Cerebellar nuclear complex (tissue), 1 donor: ENCODE measurements at places on chromosomes 2 and 18.

- DNase-seq: no peak
Measured at GRCh38 chr2:144409241-144409640, 110.7 kb downstream of the ZEB2 start.

DNA sequence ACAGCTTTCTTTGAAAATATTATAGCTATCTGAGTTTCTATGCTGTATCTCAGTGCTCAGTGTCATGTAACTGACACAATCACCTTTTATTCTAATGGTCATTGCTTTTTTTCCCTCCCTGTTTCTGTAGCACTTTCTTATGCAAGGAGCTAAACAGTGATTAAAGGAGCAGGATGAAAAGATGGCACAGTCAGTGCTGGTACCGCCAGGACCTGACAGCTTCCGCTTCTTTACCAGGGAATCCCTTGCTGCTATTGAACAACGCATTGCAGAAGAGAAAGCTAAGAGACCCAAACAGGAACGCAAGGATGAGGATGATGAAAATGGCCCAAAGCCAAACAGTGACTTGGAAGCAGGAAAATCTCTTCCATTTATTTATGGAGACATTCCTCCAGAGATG, 56.4 kb downstream of the SCN2A start:
- no peak for DNase-seq

DNA sequence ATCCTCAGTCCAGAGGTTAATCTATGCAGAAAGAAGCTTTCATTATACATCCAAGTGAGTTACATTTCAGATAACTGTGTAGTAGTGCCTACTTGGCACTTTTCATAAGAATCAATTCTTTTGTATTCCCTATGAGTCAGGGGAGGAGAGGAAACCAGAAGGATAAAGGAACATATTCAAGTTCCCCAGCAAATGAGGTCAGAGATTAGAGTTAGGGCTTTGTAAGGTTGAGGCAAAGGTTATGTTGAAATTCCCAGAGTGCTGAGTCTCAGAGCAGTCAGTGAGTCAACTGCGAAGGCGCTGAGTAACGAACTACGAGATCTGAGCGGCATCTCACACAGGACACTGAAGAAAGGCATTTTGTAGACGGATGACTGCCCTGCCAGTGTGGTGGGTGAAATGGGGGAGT, 25.1 kb upstream of the ME2 start:
- DNase-seq: no peak

GRCh38 chr2:217610401-217610814, 392.4 kb downstream of the TNS1 start:
- DNase-seq: no peak

- DNase-seq: no peak
Measured at GRCh38 chr18:73768043-73768442, 379.6 kb downstream of the FBXO15 start.

DNA sequence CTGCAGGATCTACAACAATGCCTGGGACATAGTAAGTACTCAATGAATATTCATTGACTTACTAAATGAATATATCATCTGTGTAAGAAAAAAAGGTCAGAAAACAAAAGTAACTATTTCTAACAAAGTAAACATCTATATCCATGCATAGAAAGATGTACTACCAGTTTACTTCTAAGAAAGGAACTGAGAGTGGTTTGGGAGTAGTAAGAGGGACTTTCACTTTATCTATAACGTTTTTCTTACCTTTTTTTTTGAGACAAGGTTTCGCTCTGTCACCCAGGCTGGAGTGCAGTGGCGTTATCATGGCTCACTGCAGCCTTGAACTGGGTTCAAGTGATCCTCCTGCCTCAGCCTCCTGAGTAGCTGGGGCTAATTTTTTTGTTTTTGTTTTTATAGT, 25.7 kb downstream of the DHX57 start:
- no peak for DNase-seq

GRCh38 chr18:70072678-70073077, 125.0 kb upstream of the CD226 start:
- no peak for DNase-seq

DNA sequence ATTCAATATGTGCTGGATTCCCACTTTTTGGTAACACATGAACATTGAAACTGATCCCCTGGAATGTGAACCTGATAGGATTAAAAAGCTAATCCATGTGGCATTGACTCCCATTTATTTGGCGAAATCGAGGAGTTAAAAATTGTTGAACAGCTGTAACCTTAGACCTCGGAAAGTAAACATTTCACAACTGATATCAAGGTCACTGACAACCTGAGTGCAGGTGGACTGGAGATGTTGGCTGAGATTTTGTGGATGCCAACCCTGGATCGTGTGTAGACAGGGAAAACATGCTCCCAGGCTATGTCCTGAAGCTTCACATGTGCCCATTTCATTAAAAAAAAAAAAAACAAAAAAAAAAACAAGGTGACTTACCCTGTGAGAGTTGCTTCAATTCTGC, 204.8 kb downstream of the SETBP1 start:
- no peak for DNase-seq

GRCh38 chr2:196365923-196366322, 194.5 kb upstream of the STK17B start:
- DNase-seq: no peak

DNA sequence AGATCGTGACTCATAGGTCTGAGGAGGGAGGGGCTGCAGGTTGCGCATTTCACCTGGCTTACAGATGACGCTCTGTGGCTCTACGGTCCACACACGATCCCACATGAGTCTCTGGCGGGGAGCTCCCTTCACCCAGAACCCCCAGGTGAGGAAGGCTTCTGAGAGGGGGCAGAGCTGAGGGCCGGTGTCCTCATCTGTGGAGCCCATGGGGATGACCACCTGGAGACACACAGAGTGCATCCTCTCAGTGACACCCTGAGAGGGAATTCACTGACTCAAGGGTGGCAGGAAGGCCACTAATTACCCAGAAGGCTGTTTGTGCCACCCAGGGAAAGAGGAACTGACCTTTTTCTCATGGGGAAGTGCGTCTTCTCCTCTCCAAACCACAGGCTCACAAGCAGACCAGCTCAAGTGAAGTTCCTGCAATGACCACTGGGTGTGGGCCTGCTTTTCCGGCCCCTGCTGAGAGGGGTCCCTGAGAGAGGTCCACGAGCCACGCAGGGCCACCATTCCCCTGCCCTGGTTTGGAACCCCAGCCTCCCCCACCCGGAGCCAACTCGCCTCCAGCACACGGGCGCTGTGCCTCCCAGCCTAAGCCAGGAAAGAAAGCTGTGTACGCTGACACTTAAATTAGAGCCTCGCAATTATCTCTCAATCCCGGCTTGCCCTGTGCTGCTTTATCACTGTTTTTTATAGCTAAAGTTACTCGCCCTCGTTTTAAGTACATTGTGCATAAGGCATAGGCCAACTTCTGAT, 114.1 kb downstream of the BCL11A start:
- no peak for DNase-seq

DNA sequence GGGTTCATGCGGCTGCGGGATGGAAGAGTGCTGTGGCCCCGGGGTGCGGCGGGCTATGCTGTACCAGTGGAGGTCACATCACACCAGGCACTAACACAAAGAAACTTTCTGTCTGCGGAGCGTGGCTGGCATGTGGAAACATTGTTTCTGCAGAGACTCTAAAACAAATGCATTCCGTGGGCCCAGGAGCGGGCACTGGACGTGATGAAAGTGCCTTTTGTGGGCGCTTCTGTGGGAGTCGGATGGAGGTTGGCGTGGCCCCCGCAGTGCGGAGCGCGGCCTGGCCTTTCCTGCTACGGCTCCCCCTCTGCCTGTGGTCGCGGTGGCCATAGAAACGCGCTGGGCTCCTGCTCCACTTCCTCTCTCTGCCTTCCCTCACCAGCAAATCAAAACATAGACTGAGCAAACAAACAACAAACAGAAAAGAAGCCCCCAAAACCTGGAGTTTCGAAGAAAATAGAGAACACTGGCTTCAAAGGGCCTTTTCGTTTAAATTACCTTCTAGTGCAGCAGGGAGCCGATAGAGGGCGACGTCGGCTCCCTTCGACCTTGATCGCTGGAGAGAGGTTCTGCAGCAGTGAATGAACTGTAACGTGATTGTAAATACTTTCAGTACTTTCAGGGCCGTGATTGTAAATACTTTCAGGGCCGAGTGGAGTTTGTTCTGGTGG, 51.4 kb downstream of the KIF5C start:
- DNase-seq: no peak

- DNase-seq: no peak
Measured at GRCh38 chr18:49581371-49581770, 19.5 kb downstream of the LIPG start.

DNA sequence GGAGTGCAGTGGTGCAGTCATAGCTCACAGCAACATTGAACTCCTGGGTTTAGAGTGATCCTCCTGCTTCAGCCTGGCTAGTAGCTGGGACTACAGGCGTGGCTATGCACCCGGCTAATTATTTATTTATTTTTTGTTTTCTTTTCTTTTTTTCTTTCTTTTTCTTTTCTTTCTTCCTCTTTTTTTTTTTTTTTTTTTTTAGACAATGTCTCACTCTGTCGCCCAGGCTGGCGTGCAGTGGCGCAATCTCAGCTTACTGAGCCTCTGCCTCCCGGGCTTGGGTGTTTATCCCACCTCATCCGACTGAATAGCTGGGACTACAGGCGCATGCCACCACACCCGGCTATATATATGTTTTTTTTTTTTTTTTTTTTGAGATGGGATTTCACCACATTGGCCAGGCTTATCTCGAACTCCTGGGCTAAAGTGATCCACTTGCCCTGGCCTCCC, 1.4 kb upstream of the ANXA4 start:
- no peak for DNase-seq

DNA sequence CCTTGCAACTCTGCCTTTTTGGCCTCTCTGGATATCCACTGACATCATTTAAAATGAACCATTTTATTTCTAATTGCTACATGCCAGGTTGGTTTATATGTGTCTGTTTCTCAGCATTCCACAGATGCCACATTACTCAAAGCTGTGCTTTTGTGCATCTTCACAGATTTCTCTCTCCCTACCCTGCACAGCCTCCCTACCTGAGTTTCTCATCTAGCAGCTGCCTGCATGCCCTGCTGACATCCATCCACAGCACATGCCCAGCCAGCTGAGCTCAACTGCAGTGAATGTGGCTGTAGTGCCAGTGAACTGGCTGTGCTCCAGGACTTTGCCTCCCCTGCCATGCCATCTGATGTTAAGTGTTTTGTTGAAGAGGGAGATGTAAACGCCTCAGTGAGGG, 44.5 kb downstream of the PKP4 start:
- no peak for DNase-seq

GRCh38 chr18:31631526-31631925, 39.8 kb downstream of the TTR start:
- DNase-seq: no peak

DNA sequence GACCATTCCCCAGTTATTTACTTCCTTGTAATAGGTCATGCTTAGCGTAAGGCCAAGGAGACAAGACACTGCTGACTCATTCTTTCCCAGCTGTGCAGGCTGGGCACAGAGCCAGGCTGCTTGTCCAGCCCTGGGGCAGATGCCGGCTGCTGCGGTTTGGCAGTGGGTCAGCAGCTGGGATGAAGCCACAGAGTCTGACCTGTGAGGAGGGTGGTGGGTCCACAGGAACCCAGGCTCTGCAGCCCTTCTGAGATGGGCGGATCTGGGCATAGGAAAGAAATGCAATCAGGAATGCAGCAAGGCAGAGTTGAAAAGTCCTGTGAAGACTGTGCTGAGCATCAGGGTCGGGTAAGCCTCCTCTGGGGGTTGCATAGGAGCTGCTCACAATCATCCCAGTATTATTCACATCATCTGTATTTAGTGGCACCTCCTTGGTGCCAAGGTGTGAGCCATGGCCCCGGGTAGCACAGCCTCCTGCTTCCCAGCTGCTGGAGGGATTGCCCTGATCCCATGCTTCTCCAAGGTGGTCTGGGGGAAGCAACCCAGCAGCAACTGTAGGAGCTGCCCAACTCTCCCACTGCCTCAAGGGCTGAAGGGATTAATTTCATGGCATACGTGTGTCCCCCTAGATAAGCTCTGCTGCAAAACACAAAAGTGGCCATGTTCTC, 139.0 kb downstream of the DDX1 start:
- DNase-seq: no peak

DNA sequence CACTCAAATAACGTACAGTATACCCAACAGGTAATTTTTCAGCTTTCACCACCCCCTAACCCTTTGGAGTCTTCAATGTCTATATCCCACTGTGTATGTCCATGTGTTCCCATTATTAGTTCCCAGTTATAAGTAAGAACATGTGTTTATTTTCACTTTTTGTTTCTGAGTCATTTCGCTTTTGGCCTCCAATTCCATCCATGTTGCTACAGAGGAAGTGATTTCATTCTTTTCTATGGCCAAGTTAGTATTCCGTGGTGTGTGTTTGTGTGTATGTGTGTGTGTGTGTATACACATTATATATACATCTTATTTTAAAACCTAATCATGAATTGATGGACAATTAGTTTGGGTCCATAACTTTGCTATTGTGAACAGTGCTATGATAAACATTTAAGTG, 464.4 kb downstream of the CMPK2 start:
- no peak for DNase-seq

DNA sequence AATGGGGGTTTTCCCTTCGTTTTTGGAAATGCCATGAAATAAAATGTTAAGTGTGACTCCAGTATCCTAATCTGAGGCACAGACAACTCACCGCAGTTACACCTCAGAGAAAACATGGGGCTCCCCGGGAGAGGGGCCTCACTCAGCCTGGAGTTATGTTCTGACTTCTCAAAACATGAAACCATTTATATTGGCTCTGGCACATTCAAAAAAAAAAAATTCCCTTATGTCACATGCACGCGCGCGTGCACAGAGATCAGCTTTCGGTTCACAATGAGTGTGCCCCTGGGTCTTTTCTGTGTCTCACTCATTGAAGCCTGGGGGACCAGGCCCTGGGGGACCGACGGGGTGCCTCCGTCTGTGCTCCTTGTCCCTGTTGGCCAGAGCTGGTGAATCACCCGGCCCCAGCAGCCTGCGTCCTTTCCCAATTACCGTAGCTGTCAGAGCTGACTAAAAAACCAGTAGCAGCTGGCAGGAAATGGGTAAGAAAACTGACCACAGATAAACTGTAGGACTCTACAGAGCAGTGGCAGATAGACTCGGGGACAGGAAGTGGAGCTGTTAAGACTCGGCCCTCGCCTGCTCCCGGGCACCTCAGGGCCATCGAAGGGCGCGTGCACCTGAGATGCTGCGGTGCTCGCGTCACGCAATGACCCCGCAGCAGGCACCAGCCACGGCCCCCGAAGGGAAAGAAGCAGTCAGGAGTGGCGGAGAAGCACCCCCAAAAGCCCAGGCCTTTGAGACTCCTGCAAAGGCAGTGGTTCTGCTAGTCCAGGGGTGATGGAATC, 138.3 kb upstream of the ID2 start:
- no peak for DNase-seq
